ENCODE measurements at places on chromosomes 12 and 14. TPM values are rescaled to one million over a fixed set of nuclear protein-coding genes. Genes with fewer than 3 reads are reported as not detected.

DNA sequence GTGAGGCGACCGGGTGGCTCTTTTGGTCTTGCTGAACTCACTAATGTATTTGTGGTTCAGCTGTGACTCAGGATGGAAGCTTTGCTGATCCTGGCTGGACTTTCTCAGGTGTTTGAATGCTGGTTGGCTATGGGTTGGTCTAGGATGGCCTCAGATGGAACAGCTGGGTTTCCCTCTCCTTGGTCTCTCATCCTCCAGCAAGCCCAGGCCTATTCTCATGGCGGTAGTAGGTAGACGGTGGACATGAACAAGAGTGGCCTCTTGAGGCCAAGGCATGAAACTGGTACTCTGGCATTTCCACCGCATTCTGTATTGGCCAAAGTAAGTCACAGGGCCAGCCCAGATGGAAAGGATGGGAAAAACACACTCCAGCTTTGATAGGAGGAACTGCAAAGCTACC lies 11.8 kb upstream of the POLR3B start:
- peak; percentile 72 for DNase-seq
- no peak overlapping the region for H3K4me3 ChIP-seq
- H3K36me3 ChIP-seq = no peaks in the 10 kb centered on the region

GRCh38 chr12:45354399-45354798 lies 138.5 kb downstream of the ANO6 start:
- H3K4me3 ChIP-seq = no peak overlapping the region
- H3K27me3 ChIP-seq = no peaks in the 10 kb centered on the region
- DNase-seq = peak; percentile 23
- peaks cover 13% of the 10 kb centered on the region for H3K4me1 ChIP-seq
- peaks cover 8% of the 10 kb centered on the region for H3K36me3 ChIP-seq

DNA sequence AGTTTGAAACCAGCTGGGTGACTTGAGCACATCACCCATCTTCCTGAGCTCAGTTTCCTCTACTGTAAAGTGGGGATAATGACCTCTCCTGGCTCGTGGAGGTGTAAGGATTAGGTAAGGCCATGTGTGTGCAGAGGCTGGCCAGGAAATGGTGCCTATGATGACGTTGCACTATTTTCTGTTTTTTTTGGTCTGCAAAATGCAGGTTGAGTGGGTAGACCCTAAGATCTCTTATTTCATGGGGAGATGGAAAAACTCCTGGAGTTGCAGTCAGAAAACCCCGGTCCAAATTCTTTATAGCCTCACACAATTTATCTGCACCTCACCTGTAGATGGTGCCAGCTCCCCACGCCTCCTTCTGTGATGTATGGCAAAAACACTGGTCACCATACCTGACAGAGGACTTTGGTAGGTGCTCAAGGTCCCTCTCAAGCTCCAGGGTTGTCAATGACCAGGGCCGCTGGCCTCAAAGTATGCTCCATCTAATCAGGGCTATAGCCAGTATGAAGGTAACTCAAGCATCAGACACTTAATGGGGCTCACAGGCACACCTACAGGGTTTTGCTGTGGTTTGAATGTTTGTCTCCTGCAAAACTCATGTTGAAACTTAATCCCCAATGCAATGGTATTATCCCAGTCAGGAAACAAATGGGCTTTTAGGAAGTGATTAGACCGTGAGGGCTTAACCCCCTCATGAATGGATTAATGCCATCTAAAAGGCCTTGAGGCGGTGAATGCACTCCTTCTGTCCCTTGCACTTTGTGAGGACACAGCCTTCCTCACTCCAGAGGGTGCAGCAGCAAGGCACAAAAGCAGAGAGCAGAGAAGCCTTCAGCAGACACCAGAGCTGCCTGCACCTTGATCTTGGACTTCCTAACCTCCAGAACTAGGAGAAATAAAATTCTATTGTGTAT lies 17.6 kb downstream of the C14orf132 start:
- peak; percentile 40 for DNase-seq
- H3K27me3 ChIP-seq = no peaks in the 10 kb centered on the region
- no peak overlapping the region for H3K27ac ChIP-seq
- H3K4me3 ChIP-seq = no peak overlapping the region
- no peaks in the 10 kb centered on the region for H3K4me1 ChIP-seq
- H3K36me3 ChIP-seq = no peaks in the 10 kb centered on the region

DNA sequence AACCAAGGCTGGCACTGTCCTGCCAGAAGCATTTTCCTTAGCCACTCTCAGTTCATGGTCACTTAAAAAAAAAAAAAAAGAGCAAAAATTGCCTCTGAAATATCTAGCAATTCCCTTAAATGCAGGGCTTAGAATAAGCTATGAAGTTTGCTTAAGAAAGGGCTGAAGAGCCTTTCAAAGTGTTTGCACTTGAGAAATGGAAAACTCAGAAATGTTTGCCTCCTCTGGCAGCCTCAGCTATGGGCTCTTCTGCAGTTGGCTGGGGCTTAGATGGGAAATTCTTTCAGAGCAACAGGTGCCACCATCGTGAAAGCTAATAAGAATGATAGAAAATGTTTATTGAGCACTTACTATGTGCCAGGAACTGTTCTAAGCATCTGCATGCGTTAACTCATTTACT lies 48.5 kb upstream of the TSPAN11 start:
- H3K4me3 ChIP-seq = no peak overlapping the region
- no peaks in the 10 kb centered on the region for H3K36me3 ChIP-seq
- no peak overlapping the region for H3K27ac ChIP-seq
- no peak for DNase-seq
- H3K27me3 ChIP-seq = no peaks in the 10 kb centered on the region

DNA sequence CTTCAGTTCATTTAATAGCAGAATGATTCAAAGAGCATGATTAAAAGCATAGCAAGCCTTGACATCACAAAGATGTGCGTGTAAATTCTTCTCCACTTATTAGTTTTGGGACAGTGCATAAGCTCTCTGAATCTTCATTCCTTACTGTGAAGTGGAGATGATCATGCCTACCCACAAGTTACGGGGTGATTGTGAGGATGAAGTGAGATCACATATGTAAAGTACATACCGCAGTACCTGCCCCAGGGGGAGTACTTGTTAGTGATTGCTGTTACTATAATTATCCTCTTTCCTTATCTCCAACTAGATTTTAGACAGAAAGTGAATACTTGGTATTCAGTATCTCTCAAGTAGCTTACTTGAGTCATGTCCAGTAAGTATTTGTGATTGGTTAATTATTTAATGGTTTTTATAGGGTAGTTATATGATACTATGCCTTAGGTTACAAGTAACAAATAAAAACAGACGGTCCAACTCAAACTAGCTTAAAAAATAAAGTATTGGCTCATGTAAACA lies 6.0 kb downstream of the RAD9B start:
- H3K27me3 ChIP-seq = peaks cover 9% of the 10 kb centered on the region
- no peak overlapping the region for H3K4me3 ChIP-seq
- H3K36me3 ChIP-seq = no peaks in the 10 kb centered on the region

- DNase-seq = peak; percentile 60
- no peaks in the 10 kb centered on the region for H3K36me3 ChIP-seq
- peaks cover 44% of the 10 kb centered on the region for H3K4me1 ChIP-seq
- peak overlapping the region; percentile 8 for H3K4me3 ChIP-seq
- H3K27me3 ChIP-seq = no peaks in the 10 kb centered on the region
- H3K27ac ChIP-seq = peak overlapping the region; percentile 52
Observed at GRCh38 chr12:44379831-44380230, 496.3 kb downstream of the NELL2 start.

GRCh38 chr12:262817-263216 lies at the start of gene SLC6A13:
Gene SLC6A13, minus strand, starts transcription at chr12:262836. Its CDS starts 2,784 bp downstream, at chr12:260052.
- H3K27me3 ChIP-seq = no peaks in the 10 kb centered on the region
- H3K27ac ChIP-seq = no peak within 1 kb of the TSS
- no peaks in the 10 kb centered on the region for H3K36me3 ChIP-seq
- no peak for DNase-seq
- no peaks in the 10 kb centered on the region for H3K4me1 ChIP-seq

DNA sequence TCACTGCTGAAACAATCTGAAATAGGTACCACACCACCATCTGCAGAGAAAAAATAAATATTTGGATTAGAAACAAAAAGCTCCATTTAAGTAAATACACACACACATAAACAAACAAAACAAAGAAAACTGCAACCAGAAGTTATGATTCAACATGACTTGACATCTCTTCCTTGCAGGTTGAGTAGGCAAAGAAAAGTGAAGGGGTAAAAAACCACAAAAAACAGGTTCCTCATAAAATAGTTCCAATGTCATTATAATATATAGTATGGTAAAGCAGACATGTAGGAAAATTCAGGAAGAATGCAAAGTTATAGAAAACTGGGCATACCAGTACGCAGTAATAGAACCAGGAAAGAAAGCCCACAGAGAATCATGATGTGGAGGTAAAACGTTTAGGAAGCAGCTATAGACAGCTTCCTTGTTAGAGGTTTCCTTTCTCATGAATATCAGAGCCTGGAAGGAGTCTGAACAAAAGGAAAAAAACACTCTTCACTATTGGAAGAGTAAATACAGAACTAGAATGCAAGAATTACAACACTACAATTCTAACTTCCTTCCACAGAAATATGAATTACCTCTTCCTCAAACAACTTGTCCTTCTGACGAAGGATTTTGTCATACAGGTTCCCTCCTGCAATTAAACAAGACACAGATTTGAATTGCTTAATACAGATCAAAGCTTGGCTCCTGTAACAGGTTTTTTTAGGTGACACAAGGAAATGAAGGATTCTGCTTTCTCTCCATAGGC lies 6.1 kb downstream of the NEK9 start:
- no peaks in the 10 kb centered on the region for H3K36me3 ChIP-seq
- H3K4me3 ChIP-seq = no peak overlapping the region
- DNase-seq = no peak
- H3K4me1 ChIP-seq = peaks cover 2% of the 10 kb centered on the region
- H3K27ac ChIP-seq = no peak overlapping the region

DNA sequence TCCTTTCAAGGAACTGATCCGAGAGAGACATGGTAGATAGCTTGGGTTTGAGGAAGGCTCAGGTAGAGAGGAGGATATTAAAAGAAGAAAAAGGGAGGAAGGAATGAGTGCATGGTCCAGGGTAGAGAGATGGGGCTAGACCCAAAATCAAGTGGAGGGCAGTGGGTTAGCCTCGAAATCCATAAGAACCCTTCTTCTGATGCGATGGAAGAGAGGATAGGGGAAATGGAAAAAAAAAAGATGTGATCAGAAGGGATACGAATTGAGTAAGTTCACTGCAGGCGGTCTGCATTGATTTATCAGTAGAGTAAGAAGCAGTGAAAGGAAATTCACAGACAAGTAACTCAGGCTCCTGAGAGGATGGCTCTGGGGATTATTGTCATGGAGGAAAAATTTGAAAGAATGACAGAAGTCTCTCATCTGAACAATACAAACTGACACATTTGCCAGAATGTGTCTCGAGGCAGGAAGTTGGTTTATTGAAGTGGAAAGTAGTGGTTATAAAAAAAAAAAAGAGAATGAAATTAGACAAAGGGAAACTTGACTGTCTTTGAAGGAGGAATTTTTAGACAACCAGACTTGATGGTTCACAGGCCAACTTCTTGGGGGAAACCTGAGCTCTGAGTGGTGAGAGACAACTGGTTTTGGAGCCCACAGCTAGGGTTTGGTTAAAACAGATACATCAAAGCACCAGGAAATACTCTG lies 10.2 kb downstream of the PPFIBP1 start:
- H3K36me3 ChIP-seq = no peaks in the 10 kb centered on the region
- H3K27me3 ChIP-seq = no peaks in the 10 kb centered on the region
- peaks cover 19% of the 10 kb centered on the region for H3K4me1 ChIP-seq
- H3K27ac ChIP-seq = no peak overlapping the region

DNA sequence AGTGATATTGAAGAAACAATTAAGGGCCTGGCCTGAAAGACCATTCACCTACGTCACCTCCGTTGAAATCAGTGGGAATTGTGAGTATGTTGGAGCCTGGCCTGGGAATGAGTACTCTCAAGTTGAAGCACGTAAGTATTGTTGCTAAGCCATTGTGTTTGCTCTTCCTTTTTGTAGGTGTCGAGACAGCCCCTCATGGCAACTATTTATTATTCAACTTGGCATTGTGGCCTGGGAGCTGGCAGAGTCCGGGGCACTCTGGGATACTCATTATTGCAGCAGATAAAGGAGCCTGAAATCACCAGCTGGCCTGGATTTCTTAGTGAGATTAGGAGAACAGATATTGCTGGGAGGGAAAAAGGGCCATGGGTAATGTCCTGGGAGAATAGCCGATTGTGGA lies 147.4 kb downstream of the C12orf75 start:
- no peak overlapping the region for H3K4me3 ChIP-seq
- no peaks in the 10 kb centered on the region for H3K27me3 ChIP-seq
- no peak overlapping the region for H3K27ac ChIP-seq
- H3K4me1 ChIP-seq = peaks cover 24% of the 10 kb centered on the region
- no peak for DNase-seq

GRCh38 chr14:64787619-64788018 lies 83.4 kb downstream of the PLEKHG3 start:
- peaks cover 5% of the 10 kb centered on the region for H3K4me1 ChIP-seq
- H3K36me3 ChIP-seq = no peaks in the 10 kb centered on the region
- no peak for DNase-seq
- H3K4me3 ChIP-seq = no peak overlapping the region
- no peaks in the 10 kb centered on the region for H3K27me3 ChIP-seq

DNA sequence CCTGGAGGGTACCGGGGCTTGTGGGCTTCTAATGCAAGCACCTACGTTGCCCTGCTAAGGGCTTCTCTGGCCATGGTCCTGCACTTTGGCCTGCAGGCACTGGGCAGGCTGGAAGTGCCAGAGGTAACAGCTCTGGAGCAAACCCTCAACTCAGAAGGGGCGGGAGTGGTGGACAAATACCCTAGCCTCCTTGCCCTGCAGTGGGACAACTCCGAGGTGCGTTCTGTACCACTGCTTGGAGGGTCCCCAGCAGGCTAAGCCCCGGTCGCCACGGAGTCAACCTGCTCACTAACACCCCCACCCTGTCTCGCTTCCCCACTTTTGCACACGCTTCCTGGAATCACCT lies 20.4 kb upstream of the BEGAIN start:
- no peaks in the 10 kb centered on the region for H3K36me3 ChIP-seq
- H3K27ac ChIP-seq = no peak overlapping the region
- H3K4me1 ChIP-seq = no peaks in the 10 kb centered on the region
- no peak for DNase-seq
- no peaks in the 10 kb centered on the region for H3K27me3 ChIP-seq

- no peaks in the 10 kb centered on the region for H3K36me3 ChIP-seq
- H3K4me3 ChIP-seq = no peak overlapping the region
- H3K27ac ChIP-seq = no peak overlapping the region
- DNase-seq = no peak
Observed at GRCh38 chr12:27096420-27096819, 14.0 kb upstream of the C12orf71 start.

Gene RAD9B
- total RNA-seq = not detected

Gene RAB21
- 9.9 TPM for total RNA-seq

Gene AKAP6
- 0.38 TPM for total RNA-seq

Gene CLEC4C
- total RNA-seq = not detected

Gene SPRYD4
- total RNA-seq = 3.1 TPM

Gene TAS2R42
- not detected for total RNA-seq

Gene CCDC184
- 3.7 TPM for total RNA-seq

Gene VEZT
- 51.5 TPM for total RNA-seq

Gene IFI27
- total RNA-seq = 0.23 TPM

Gene WSCD2
- total RNA-seq = 0.58 TPM

Gene BDKRB1
- total RNA-seq = not detected

Measured in GM23338 (cell line).